Esophagus squamous epithelium (tissue), 5 donors: ENCODE measurements at places on chromosomes 5 and 9. TPM values are rescaled to one million over a fixed set of nuclear protein-coding genes. Genes with fewer than 3 reads are reported as not detected.

Gene COL23A1
- 0.41 TPM for total RNA-seq

Gene FBP2
- total RNA-seq: not detected

Gene MUSK
- total RNA-seq: 0.15 TPM

Gene ADAMTS19
- total RNA-seq: not detected

DNA sequence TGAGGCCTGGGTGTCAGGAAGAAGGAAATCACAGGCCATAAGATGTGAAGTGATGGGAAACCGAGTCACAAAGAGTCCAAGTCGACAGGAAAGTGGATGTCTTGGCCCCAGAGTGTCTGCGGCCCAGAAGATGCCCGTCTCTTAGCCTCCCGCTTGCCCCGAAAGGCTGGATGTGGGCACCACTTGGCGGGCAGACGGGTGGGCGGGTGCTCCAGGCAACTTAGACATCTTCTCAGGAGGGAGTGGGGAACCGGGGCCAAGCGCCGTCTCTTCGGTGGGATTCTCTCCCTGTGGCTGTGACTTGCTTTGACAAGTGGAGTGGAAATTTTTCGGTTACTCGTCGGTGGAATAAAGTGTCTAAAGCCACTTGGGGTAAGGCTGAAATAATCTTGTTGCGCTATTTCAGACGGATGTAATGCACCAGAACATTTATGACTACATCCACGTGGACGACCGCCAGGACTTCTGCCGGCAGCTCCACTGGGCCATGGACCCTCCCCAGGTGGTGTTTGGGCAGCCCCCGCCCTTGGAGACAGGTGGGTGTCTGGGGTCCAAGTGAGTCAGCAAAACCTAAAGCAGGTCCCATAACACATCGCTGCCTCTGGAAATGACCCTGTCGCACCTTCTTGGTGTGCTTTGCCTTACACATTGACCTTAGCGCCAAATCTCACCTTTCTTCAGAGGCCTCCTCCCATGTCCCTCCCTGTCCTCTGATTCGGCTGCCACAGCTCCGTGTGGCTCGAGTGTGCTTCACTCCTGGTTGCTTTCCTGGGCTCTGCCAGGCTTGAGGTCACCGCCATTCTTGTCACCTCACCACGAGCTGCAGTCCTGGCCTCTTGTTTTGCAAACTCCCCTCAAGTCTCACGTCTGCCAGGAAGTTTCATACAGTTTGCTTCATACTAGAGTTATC is 20.4 kb upstream of the EXOC3 start:
- no peaks in the 10 kb centered on the region for H3K4me1 ChIP-seq
- H3K27ac ChIP-seq: no peak overlapping the region
- no peaks in the 10 kb centered on the region for H3K27me3 ChIP-seq
- no peak overlapping the region for H3K4me3 ChIP-seq
- no peaks in the 10 kb centered on the region for H3K36me3 ChIP-seq

DNA sequence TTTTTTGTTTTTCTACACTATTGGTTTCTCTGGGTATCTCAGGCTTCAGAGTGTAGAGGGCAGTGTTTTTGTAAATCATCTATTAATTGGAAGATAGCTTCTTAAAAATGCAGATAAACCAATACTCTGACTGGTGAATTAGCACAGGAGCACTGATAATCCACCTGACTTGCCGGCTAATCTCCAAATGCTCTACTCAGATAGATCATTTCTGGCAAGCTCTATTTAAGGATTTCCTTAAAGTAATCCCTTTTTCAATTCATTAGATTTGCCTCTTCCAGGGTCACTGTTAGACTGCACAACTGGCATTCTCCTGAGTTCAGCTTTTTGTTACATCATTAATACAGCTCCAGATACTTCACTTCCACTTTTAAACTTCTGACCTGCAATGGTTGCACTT is 1390.3 kb upstream of the NUDT12 start:
- no peak for DNase-seq
- H3K4me1 ChIP-seq: no peaks in the 10 kb centered on the region
- H3K4me3 ChIP-seq: no peak overlapping the region
- H3K27ac ChIP-seq: no peak overlapping the region

- H3K36me3 ChIP-seq: no peaks in the 10 kb centered on the region
- DNase-seq: no peak
- H3K4me3 ChIP-seq: no peak overlapping the region
- no peaks in the 10 kb centered on the region for H3K27me3 ChIP-seq
Measured at GRCh38 chr5:81161012-81161601, 72.0 kb upstream of the CKMT2 start.

- no peak for DNase-seq
- H3K27ac ChIP-seq: no peak overlapping the region
- peaks cover 18% of the 10 kb centered on the region for H3K27me3 ChIP-seq
- H3K4me3 ChIP-seq: no peak overlapping the region
- H3K4me1 ChIP-seq: no peaks in the 10 kb centered on the region
Measured at GRCh38 chr5:175876107-175876506, 4.7 kb downstream of the CPLX2 start.
